Upper lobe of left lung (tissue), 6 donors: ENCODE measurements at places on chromosomes 5 and 9. TPM values are rescaled to one million over a fixed set of nuclear protein-coding genes. Genes with fewer than 3 reads are reported as not detected.

CHSY3 gene
- 3.1 TPM for total RNA-seq

ABHD17B gene
- total RNA-seq: 10.5 TPM

NEUROG1 gene
- total RNA-seq: not detected

ZNF454 gene
- total RNA-seq: 0.83 TPM

GABRA6 gene
- not detected for total RNA-seq

EGFL7 gene
- 321 TPM for total RNA-seq

ARID3C gene
- not detected for total RNA-seq

IL9 gene
- not detected for total RNA-seq

TMEM232 gene
- total RNA-seq: 6.7 TPM

SH3GL2 gene
- total RNA-seq: 0.67 TPM

ADAM19 gene
- 5.5 TPM for total RNA-seq

LPAR1 gene
- 14.1 TPM for total RNA-seq

GPR150 gene
- total RNA-seq: not detected

PCDHAC2 gene
- total RNA-seq: 10.7 TPM

HTR1A gene
- not detected for total RNA-seq

TAS2R1 gene
- not detected for total RNA-seq

SOHLH1 gene
- total RNA-seq: not detected

HSD17B4 gene
- 379 TPM for total RNA-seq

FCHO2 gene
- total RNA-seq: 99.5 TPM

HMMR gene
- total RNA-seq: 1.6 TPM

NANS gene
- 41.4 TPM for total RNA-seq

GRIN3A gene
- total RNA-seq: not detected

PRUNE2 gene
- total RNA-seq: 8.1 TPM

TAF11L5 gene
- total RNA-seq: not detected

TIMD4 gene
- total RNA-seq: not detected

SAXO1 gene
- 0.10 TPM for total RNA-seq

SLC45A2 gene
- 0.76 TPM for total RNA-seq

IL4 gene
- total RNA-seq: not detected

LCN15 gene
- total RNA-seq: not detected

FSD1L gene
- total RNA-seq: 4.2 TPM

PCDHA7 gene
- 0.64 TPM for total RNA-seq

ADAMTS12 gene
- total RNA-seq: 16.8 TPM

PCDHB2 gene
- total RNA-seq: 2.9 TPM

CDH9 gene
- not detected for total RNA-seq

FRMPD1 gene
- 0.15 TPM for total RNA-seq

GARIN3 gene
- not detected for total RNA-seq

ZMAT2 gene
- 32.4 TPM for total RNA-seq

SPINK1 gene
- total RNA-seq: 14.3 TPM

SLCO4C1 gene
- 5.5 TPM for total RNA-seq

ZDHHC21 gene
- 12.8 TPM for total RNA-seq

FANCG gene
- 4.7 TPM for total RNA-seq

SVEP1 gene
- total RNA-seq: 28.4 TPM

PCDHGB4 gene
- 6.5 TPM for total RNA-seq

SEC61B gene
- 128 TPM for total RNA-seq

SPINK13 gene
- not detected for total RNA-seq

TLE4 gene
- 42.5 TPM for total RNA-seq

RNF208 gene
- total RNA-seq: 12.6 TPM

UGT3A2 gene
- not detected for total RNA-seq

PNPLA7 gene
- total RNA-seq: 24.6 TPM

C5orf52 gene
- not detected for total RNA-seq

ZNF300 gene
- 0.55 TPM for total RNA-seq

PLEKHG4B gene
- 1.7 TPM for total RNA-seq
